HL-60 (cell line): ENCODE measurements at places on chromosomes 16 and 17.

GRCh38 chr16:66935314-66936011 lies at the start of gene CES2:
TSS of gene CES2 (plus strand) at chr16:66935516. CDS start at chr16:66935636, 120 bp downstream.
- DNase-seq, result no peak

- DNase-seq, result peak; percentile 18
Observed at GRCh38 chr17:17890773-17891759, 54.3 kb upstream of the SREBF1 start.

- DNase-seq, result no peak
Observed at GRCh38 chr17:54979657-54980056, 11.1 kb downstream of the STXBP4 start.

DNA sequence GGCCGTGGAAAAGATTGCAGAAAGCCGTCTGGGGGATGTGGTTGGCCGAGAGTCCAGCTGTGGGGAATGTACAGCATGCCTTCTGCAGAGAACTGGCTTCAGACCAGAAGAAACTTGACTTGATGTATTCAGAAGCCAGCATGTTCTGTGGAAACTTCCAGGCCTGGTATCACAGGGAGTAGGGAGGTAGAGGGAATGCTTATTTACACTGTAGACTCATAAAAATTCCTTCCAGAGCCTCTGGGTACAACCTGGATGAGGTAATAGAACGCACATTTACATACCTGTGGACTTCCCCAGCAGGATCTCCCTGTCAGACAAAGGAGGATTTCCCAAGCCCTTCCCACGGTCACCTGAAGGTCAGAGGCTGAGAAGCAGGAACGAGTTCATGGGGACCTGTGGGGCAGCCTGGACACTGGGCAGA lies 11.8 kb upstream of the GAS7 start:
- DNase-seq, result no peak

GRCh38 chr17:19579867-19580565 lies 46.4 kb downstream of the SLC47A1 start:
- no peak for DNase-seq

DNA sequence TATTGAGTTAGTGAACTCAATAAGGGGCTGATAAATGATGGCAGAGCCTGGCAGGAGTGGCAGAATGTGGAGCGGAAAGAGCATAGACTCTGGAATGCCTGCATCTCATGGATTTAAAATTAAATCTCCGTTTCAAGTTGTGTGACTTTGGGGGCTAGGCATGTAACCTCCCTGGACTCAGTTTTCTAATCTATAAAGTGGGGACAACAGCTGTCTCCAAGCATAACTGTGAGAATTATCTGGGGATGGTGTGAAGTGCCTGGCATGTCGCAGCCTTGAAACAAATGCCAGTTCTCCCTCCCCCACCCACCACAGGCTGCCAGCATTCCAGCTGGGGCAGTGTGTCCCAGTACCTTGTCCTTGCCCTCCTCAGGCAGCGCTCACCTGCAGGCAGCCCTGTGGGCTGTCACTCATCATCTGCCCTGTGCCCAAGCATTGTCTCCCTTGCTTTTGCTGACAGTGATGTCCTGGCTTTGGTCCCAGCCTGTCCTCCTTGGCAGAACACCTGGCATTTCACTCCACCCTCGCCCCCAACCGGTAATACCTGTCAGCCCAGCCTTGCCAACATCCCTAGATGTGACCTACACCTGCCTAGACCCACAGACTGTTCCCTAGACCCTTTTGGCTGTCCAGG lies 129.6 kb downstream of the MRM1 start:
- DNase-seq, result no peak

DNA sequence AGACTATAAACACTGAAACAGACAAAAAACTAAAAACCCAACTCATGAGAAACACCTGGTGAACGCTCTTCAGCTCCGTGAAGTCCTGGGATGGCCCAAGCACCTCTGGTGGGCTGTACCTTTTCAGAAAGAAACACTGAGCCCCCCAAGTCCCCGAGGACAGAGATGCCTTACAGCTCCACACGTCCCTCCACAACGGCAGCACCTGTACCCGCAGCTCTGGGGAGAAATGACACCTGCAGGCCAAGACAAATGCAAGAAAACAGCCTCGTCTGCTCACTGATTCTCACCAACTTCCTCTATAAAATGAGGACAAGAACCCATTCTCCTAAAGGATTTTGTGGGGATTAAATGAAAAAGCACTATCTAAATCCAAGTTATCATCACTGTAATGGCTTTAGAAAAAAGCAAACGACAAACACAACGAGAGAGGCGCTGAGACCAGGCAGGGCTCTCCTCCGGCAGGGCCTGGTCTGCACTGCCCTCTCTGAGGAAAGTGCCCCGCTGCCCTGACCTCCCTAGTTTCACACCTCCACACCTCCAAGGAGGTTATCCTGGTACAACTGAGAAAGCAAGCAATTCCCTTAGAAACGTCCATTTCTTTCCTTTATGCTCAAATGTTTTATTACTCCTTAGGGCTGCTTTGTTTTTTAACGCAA lies 114.9 kb downstream of the ZNF778 start:
- no peak for DNase-seq

- no peak for DNase-seq
Observed at GRCh38 chr16:66273644-66274334, 92.7 kb upstream of the CDH5 start.

GRCh38 chr17:79136596-79136995 lies 62.0 kb downstream of the ENGASE start:
- no peak for DNase-seq

GRCh38 chr16:68276223-68276622 lies 11.9 kb downstream of the SLC7A6 start:
- no peak for DNase-seq

DNA sequence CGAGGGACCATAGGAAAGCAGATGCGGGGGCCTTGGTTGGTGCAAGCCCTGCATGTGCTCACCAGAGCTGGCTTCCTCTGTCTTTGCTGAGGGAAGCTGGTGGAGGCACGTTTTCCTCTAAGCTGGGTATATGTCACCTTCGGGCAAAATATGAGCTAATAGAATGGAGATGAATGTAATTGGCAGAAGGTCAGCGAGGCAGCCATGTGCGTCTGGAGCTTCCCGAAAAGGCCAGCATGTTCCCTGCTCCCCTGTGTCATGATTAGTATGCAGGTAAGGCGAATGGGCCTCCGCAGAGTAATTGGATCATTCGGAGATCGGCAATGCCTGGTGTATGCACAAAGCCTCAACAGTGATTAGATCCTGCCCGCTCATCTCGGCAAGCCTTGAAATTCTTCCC lies 806.2 kb upstream of the EEF2KMT start:
- no peak for DNase-seq

- DNase-seq, result no peak
Observed at GRCh38 chr16:52453644-52454043, 93.3 kb downstream of the TOX3 start.

- DNase-seq, result no peak
Observed at GRCh38 chr16:47584464-47585225, 123.5 kb downstream of the PHKB start.

- no peak for DNase-seq
Observed at GRCh38 chr16:51035110-51035498, 116.0 kb downstream of the SALL1 start.

DNA sequence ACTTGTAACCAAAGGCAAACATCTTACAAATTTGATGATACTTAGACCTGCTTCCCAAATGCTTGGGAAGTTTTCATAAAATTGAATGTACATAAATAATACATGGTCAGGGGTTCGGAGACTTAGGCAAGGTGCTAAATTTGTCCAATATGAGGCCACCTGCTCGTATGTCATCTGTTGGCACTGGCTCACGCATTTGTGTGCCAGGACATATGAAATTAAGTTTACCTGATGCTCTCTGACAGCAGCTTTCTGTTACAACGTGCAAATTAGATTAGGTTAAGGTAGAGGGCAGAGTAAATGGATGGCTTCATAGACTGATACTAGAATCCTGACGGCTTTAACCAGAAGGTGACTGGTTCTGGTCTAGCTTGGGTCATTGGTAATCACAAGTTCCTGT lies 970.3 kb upstream of the RBFOX1 start:
- DNase-seq, result no peak

DNA sequence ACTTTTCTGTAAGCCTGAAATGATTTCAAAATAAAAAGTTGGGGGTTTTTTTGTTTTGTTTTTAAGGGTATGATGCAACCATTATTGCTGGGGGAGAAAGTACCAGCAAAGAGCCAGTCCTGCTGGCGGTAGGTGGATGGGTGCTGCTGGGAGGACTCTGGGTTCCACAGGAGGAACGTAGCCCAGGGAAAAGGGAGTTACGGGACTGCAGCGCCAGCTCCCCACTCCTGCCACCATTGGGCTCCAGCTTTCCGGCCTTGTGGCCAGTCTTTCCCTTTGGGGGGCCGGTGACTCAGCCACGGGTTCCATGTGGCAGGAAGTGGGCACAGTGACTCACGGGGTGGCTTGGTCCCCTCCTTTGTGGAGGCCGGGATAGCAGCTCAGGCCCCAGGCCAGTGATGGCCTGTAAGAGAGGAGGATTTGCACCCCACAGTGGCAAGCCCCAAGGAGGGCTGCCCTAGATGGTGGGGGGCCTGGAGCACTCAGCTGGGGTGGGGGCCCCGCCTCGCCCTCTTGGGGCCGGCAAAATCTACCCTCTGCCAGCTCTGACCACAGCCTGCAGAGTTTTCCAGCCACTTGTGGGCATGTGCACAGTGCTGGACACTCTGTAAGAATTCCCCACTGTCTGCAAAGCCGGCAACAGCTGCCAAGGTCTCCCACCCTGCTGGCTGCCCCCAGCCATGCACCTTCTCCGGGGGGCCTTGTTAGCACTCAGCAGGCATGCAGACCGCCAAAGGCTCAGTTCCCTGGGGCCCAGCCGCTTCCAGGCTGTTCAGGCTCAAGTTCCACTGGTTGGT lies 30.4 kb downstream of the SOCS3 start:
- peak; percentile 47 for DNase-seq

GRCh38 chr16:78843978-78844377 lies 744.5 kb downstream of the WWOX start:
- no peak for DNase-seq

DNA sequence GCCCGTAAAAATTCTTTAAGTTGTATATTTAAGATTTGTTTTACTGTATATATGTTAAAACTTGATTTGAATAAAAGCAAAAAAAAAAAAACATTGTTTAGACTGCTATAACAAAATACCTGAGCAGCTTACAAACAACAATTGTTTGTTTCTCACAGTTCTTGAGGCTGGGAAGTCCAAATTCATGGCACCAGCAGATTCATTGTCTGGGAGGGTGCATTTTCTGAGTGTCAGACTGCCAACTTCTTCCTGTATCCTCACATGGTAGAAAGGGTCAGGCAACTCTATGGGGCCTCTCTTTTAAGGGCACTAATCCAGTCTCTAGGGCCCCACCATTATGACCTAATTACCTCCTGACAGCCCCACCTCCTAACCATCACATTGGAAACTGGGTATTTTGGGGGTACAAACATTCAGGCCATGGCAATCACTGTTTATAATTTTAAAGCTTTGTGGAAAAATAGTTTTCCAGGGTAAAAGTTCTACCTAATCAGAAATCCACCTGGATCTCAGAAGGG lies 281.4 kb downstream of the SLC39A11 start:
- no peak for DNase-seq

DNA sequence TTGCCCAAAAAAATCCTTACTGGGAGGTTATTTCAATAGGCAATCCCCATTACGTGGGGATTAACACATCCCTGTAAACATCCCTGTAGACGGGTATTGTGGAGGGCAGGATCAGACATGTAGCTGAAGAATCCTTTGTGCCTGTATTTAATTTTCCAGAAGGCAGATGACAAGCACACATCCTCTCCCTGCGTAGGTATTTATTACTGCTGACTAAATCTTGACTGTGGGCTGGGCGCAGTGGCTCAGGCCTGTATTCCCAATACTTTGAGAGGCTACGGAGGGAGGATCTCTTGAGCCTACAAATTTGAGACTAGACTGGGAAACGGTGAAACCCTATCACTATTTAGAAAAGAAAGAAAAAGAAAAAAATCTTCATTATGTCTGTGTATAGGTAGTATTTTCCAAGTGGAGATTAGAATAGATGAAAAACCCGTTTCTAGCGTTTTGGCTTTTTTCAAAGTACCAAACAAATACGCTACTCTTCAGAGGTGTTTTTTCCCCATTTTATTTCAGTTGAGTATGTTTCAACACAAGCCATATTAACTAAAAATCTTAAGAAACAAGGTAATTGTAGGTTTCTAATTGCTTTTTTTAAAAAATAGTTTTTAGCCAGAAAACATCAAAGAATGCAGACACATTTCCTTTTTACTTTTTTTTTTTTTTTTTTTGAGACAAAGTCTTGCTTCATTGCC lies 1.5 kb upstream of the MARF1 start:
- DNase-seq, result no peak

GRCh38 chr17:63075969-63076368 lies 109.9 kb downstream of the TANC2 start:
- DNase-seq, result peak; percentile 15
